Calu3 (cell line): ENCODE measurements at places on chromosomes 7 and 10. TPM values are rescaled to one million over a fixed set of nuclear protein-coding genes. Genes with fewer than 3 reads are reported as not detected.

- no peak overlapping the region for H3K4me3 ChIP-seq
- no peak for DNase-seq
- H3K27ac ChIP-seq = no peak overlapping the region
- no peaks in the 10 kb centered on the region for H3K27me3 ChIP-seq
- peaks cover 43% of the 10 kb centered on the region for H3K4me1 ChIP-seq
Measured at GRCh38 chr7:47376991-47377616, 204.8 kb downstream of the TNS3 start.

DNA sequence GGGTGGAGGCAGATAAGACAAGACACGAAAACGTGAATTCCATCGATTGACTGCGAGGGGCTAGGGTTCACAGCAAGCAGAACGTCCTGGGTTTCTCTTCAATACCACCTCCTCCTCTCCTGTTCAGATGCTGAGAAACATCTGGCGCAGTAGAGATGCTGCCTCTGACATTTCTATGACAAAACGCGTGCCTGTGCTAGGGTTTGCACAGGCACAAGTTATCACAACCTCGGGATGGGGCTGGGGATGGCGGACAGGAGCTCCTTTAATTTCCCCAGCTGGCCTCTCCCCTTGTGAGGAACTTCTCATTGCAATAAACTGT, 99.8 kb upstream of the SVIL start:
- no peak for DNase-seq
- peaks cover 67% of the 10 kb centered on the region for H3K36me3 ChIP-seq
- no peaks in the 10 kb centered on the region for H3K27me3 ChIP-seq
- H3K4me1 ChIP-seq = peaks cover 43% of the 10 kb centered on the region
- peak overlapping the region; percentile 89 for H3K4me3 ChIP-seq

DNA sequence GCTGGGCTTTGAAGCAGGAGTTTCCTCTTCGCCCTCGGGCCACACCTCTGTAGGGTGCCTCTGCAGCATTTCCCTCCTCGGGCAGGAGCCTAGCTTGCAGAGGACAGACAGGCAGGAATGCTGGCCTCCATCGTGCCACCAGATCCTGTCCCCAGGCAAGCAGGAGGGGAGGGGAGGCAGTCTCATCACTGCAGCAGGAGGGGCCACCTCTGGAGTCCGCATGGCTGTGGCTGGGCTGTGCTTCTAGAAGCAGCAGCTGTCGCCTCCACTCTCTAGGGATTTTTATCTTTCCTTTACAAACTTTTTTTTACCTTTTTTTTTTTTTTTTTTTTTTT, 181.4 kb downstream of the CUX1 start:
- no peak for DNase-seq
- no peaks in the 10 kb centered on the region for H3K4me1 ChIP-seq
- no peaks in the 10 kb centered on the region for H3K36me3 ChIP-seq
- no peaks in the 10 kb centered on the region for H3K27me3 ChIP-seq
- H3K27ac ChIP-seq = no peak overlapping the region
- H3K4me3 ChIP-seq = no peak overlapping the region

DNA sequence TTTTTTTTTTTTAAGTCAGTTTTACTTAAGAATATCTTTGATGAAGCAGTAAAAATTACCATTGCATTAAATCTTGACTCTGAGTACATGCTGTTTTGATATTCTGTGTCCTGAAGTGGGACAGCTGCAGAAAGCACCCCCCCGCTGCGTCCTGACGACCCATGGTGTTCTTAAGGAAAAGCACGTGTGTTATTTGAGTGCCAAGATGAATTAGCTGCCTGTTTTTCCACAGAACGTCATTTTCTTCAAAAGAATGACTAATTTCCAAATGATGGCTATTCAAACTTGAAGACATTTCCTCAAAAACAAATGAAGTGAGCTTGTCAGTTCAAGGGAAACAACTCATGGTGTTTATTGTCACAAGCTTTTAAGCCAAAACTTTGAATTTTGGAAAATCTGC, 45.9 kb downstream of the CREM start:
- H3K4me3 ChIP-seq = no peak overlapping the region
- H3K36me3 ChIP-seq = no peaks in the 10 kb centered on the region
- no peaks in the 10 kb centered on the region for H3K27me3 ChIP-seq

- H3K36me3 ChIP-seq = peaks cover 39% of the 10 kb centered on the region
- peak overlapping the region; percentile 97 for H3K4me3 ChIP-seq
- no peaks in the 10 kb centered on the region for H3K27me3 ChIP-seq
- DNase-seq = peak; percentile 38
- H3K27ac ChIP-seq = peak overlapping the region; percentile 96
Measured at GRCh38 chr7:4774658-4775249, 669 bp upstream of the AP5Z1 start.

- H3K4me1 ChIP-seq = no peaks in the 10 kb centered on the region
- no peak overlapping the region for H3K27ac ChIP-seq
- H3K4me3 ChIP-seq = no peak overlapping the region
Measured at GRCh38 chr10:128263891-128264688, 137.9 kb upstream of the MKI67 start.

GRCh38 chr7:45106-46090, 147.0 kb upstream of the FAM20C start:
- no peak overlapping the region for H3K27ac ChIP-seq
- H3K4me1 ChIP-seq = no peaks in the 10 kb centered on the region
- no peaks in the 10 kb centered on the region for H3K36me3 ChIP-seq
- no peak overlapping the region for H3K4me3 ChIP-seq
- H3K27me3 ChIP-seq = peaks cover 79% of the 10 kb centered on the region

DNA sequence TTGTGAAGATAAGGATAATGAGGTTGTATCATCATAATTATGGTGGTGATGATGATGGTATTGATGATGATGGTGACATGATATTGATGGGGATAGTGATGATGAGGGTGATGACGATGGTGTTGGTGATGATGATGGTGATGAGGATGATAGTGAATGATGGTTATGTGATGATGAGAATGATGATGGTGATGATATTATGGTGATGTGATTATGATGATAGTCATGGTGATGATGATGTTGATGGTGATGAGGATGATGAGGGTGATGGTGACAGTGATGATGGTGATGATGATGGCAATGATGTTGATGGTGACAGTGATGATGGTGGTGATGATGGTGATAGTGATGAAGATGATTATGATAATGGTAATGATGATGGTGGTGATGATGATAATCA, 299.9 kb upstream of the ADARB2 start:
- no peaks in the 10 kb centered on the region for H3K4me1 ChIP-seq
- no peak for DNase-seq
- no peaks in the 10 kb centered on the region for H3K27me3 ChIP-seq
- H3K36me3 ChIP-seq = no peaks in the 10 kb centered on the region
- no peak overlapping the region for H3K4me3 ChIP-seq
- no peak overlapping the region for H3K27ac ChIP-seq

DNA sequence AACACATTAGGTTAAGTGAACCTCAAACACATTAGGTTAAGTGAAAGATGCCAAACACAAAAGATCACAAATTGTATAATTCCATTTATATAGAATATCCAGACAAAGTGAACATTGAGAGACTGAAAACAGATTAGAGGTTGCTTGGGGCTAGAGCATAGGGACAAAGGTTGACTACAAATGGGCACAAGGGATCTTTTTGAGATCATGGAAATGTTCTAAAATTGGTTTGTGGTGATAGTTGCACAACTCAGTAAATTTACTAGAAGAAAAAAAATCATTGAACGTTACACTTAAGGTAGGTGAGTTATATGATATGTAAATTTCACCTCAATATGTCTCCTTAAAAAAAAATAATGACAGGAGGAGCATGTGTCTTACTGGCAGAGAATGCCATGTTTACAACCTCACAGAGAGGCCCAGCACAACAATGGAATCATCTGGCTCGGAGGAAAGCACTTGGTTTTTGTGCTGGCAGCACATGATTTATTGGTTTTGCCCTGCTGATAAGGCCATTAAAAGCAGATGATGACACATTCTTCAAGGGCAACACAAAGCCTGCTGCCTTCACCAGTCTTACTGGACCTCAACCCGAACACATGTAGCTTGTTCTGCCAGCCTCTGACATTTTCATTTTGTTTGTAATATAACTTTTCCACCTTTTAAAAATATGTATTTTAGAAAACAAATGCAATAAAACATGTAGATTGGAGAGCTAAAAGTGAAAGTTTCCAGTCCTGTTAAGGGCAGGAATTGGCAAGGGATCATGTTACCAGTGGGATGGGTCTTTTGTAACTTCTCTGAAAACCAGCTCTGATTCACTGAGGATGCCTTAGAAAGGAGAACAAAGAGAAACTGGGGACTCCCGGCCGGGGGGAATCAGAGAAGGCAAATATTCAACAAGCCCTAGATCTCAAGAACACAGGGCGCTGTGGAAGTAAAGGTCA, 11.9 kb upstream of the LMOD2 start:
- no peaks in the 10 kb centered on the region for H3K27me3 ChIP-seq
- no peaks in the 10 kb centered on the region for H3K36me3 ChIP-seq
- H3K27ac ChIP-seq = no peak overlapping the region
- peaks cover 8% of the 10 kb centered on the region for H3K4me1 ChIP-seq
- no peak overlapping the region for H3K4me3 ChIP-seq

DNA sequence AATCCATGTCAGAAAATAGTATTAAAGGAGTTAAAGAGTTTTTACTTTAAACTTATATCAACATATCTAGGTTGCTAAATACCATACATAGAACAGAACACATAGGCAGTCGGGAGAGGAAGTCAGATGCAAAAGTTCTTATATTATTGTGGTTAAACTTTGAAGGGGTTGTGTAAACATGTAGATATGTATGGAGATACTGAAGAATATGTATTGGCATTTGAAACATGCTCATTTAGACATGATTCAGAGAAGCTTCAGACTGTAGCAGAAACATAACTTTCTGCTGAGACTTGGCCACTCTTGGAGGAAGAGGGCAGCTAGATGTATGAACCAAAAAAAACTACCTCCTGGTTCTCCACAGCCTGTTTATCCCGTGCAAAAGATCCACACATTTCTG, 103.5 kb upstream of the FERD3L start:
- no peak for DNase-seq
- no peak overlapping the region for H3K4me3 ChIP-seq
- H3K27me3 ChIP-seq = no peaks in the 10 kb centered on the region
- H3K36me3 ChIP-seq = no peaks in the 10 kb centered on the region
- H3K27ac ChIP-seq = no peak overlapping the region
- no peaks in the 10 kb centered on the region for H3K4me1 ChIP-seq

GRCh38 chr10:62057850-62058249, 156.4 kb downstream of the ARID5B start:
- H3K27ac ChIP-seq = no peak overlapping the region
- no peak for DNase-seq
- H3K4me1 ChIP-seq = peaks cover 19% of the 10 kb centered on the region
- H3K4me3 ChIP-seq = no peak overlapping the region
- no peaks in the 10 kb centered on the region for H3K36me3 ChIP-seq

DNA sequence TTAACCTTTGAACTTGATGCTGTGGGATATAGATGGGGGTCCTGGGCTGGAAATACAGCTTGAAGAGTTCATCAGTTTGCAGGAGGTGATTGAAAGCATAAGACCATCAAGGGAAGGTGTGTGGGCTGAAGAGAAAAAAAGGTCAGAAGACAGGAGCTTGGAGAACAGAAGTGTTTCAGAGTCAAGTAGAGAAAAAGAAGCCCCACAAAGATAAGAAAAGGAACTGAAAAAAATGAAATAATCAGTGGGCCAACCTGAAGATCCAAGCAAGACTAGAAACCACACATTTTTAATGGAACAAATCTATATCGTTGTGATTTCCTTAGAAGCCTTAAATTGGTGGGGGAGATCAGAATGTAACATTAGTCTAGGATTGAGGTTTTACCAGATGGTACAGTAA, 22.5 kb downstream of the ZEB1 start:
- no peak for DNase-seq
- H3K4me3 ChIP-seq = no peak overlapping the region
- H3K4me1 ChIP-seq = no peaks in the 10 kb centered on the region
- H3K27ac ChIP-seq = no peak overlapping the region
- H3K36me3 ChIP-seq = no peaks in the 10 kb centered on the region

DNA sequence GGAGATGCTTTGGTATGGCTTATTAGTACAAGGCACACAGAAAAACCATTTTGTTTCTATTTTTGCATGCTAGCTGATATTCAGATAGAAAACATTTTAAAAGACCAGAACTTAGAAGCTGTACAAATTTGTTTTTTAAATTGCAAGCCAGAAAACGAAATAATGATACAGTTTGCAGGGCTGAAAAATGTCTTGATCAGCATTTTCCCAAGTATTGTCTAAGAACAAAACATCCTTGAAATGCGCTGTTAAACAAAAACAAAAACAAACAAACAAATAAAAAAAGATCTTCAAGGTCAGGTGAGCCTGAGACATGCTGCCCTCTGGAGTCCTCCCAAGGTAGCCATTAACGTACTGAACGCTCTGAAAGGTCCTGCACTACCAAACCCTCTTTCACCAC, 98.3 kb downstream of the VIM start:
- H3K36me3 ChIP-seq = no peaks in the 10 kb centered on the region
- no peak overlapping the region for H3K4me3 ChIP-seq
- no peaks in the 10 kb centered on the region for H3K4me1 ChIP-seq
- no peak for DNase-seq
- no peak overlapping the region for H3K27ac ChIP-seq

- no peaks in the 10 kb centered on the region for H3K4me1 ChIP-seq
- no peak overlapping the region for H3K4me3 ChIP-seq
- no peak for DNase-seq
- no peaks in the 10 kb centered on the region for H3K36me3 ChIP-seq
Measured at GRCh38 chr7:27329909-27330308, 87.3 kb downstream of the EVX1 start.

- peaks cover 71% of the 10 kb centered on the region for H3K27me3 ChIP-seq
- no peaks in the 10 kb centered on the region for H3K36me3 ChIP-seq
- H3K4me3 ChIP-seq = no peak overlapping the region
- H3K27ac ChIP-seq = no peak overlapping the region
- no peak for DNase-seq
- no peaks in the 10 kb centered on the region for H3K4me1 ChIP-seq
Measured at GRCh38 chr7:128115336-128115820, 84.1 kb upstream of the LRRC4 start.

DNA sequence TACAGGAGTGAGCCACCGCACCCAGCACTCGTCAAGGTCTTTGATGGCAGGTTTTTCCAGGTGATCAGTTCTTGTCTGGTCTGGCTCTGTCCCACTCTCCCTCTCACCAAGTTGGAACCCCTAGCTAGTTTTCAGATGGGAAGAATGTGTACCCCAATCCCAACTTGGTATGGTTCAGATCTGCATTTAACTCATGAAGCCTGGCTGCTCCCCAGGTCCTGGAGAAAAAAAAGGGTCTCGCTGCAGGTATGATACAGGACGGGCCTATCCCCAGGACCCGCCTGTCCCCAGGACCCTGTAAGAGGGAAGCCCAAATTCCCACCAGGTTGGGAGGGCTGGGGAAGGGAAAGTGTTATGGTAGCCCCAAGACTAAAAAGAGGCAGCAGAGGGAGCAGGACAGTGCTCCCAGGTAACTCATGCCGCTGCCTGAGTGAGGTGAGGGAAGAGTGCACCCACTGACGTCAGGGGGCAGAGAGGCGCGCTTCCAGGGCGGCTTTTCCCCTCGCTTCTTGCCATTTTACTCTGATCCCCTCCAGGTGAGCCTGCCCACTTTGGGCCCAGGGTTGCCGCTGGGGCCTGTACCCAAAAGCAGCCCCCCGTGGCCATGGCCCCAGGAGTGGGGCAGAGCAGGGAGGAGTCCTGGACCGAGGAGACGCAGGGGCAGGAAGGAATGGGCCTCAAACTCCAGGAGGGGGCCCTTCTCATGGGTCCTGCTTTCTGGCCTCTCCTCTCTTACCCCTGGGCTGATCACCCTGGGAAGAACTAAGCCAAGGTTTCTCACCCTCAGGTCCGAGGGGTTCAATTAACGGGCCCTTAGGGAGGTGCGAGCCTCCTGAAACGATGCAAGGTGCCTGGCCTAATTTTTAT, 36.4 kb upstream of the SRRM3 start:
- no peak overlapping the region for H3K4me3 ChIP-seq
- no peaks in the 10 kb centered on the region for H3K4me1 ChIP-seq
- no peak for DNase-seq
- H3K36me3 ChIP-seq = peaks cover 12% of the 10 kb centered on the region

The TDRD1 gene
- total RNA-seq = not detected in 2 replicates

The LRRTM3 gene
- total RNA-seq = not detected in 2 replicates

The BTBD16 gene
- 0.35 TPM in 1 of 2 replicates, not detected in the other for total RNA-seq

The TEX36 gene
- total RNA-seq = not detected in 2 replicates

The CCDC136 gene
- 2.2 and 5.9 TPM in 2 replicates for total RNA-seq

The NPSR1 gene
- total RNA-seq = not detected in 2 replicates
